AG09309 (cell line): ENCODE measurements at places on chromosomes 3 and 15.

GRCh38 chr3:150232992-150233451, 175.1 kb upstream of the TSC22D2 start:
- no peak for DNase-seq

DNA sequence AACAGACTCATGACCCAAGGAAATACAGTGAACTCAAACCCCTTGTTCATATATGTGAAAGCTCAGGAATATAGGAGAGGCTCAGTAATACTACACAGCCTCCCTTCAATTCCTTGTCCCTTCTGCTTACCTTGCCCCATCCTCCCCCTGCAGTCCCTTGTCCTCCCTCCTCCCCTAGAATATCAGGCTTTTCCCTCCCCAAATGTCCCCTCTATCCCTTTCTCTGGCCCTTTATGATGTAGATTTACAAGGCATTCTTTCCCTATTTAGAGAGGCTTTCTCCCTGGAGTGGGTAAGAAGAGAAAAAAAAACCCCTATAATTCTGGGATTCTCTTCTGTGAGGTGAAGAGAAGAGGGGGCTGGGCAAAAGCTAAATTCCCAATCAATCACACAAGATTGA, 64.9 kb upstream of the KBTBD8 start:
- DNase-seq = no peak

- DNase-seq = no peak
These were observed 36.4 kb upstream of the ATP2C1 start for GRCh38 chr3:130857336-130858026.

DNA sequence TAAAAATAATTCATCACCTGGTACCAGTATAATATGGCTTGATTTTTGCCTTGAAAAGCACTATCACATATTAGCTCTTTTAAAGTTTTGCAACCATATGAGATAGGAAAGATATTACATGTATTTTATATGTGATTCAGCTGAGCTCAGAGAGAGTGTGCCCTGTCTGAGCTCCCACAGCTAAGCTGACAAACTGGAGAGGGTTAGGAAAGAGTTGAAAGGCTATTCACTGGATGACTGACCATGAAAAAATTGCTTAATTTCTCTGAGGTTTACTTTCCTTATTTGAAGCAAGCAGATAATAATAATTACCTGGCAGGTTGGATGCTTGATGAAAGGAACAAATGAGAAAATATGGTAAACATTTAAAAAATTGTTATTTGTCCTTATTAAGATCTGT, 97.4 kb upstream of the CCDC80 start:
- DNase-seq = no peak
